ENCODE measurements at places on chromosomes 1 and 21.

GRCh38 chr1:233193741-233194140 is 101.8 kb downstream of the PCNX2 start:
- no peak for DNase-seq

GRCh38 chr1:57725318-57725717 is 301.5 kb upstream of the DAB1 start:
- no peak for DNase-seq

DNA sequence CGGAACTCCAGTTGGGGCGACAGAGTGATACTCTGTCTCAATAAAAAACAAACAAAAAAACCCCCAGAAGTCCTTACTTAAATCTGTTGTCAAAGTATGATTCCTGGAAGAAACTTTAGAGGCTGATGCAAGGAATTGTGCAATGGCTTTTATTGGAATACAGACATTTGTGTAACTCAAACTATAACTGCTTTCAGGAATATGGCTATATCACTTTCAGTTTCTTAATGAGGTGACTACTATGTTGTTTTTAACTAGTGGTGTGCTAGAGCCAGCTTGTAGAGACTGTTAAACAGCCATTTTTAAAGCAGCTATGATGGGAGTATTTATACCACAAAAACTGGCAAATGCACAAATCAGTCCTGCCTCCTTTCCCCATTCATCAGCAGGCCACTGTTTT is 22.7 kb upstream of the DNAJC28 start:
- no peak for DNase-seq

GRCh38 chr1:55196433-55197035 is 18.6 kb downstream of the USP24 start:
- DNase-seq = no peak

DNA sequence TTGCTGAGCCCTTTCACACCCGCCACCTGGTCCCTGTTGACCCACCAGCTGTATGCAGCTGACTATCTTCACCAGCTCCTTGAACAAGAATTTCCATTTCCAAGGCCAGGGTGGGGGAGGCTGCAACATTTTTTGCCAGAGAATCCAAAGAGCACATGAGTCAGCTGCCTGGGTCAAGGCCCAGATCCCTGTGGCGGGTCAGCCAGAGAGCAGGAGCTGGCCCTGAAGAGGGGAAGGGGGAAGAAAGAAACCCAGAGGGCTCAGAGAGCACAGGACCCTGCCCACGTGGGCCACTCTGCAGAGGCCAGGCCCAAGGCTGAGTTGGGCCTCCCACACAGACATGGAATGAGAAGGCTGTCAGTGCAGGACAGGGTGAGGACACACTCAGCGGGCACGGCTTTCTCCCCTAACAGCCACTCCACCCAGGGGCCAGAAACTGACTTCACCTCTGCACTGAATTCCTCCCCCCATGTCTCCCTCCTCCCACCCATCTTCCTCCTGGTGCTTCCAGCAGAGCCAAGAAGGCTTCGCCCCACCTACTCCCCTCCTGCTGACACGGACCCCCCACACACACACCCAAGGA is 28.9 kb downstream of the S100A6 start:
- DNase-seq = no peak

GRCh38 chr1:218347723-218348627 is 2.8 kb downstream of the TGFB2 start:
- DNase-seq = no peak
